H1 (cell line): ENCODE measurements at places on chromosomes 1 and 21.

GRCh38 chr1:110151175-110151669, 928 bp downstream of the SLC6A17 start:
- no peak for DNase-seq
- no peaks in the 10 kb centered on the region for H3K36me3 ChIP-seq
- H3K27ac ChIP-seq = no peak overlapping the region
- H3K27me3 ChIP-seq = peaks cover 88% of the 10 kb centered on the region

GRCh38 chr1:27154991-27155781, at the start of gene SLC9A1:
Gene SLC9A1 (minus strand): TSS chr1:27155125. CDS start chr1:27154334, 791 bp downstream.
- peak within 1 kb of the TSS; percentile 26; the same call in 1 of the 2 replicates for H3K27ac ChIP-seq
- no peaks in the 10 kb centered on the region for H3K36me3 ChIP-seq
- DNase-seq = peak; percentile 73
- H3K4me3 ChIP-seq = peak within 1 kb of the TSS; percentile 52
- H3K27me3 ChIP-seq = no peaks in the 10 kb centered on the region

DNA sequence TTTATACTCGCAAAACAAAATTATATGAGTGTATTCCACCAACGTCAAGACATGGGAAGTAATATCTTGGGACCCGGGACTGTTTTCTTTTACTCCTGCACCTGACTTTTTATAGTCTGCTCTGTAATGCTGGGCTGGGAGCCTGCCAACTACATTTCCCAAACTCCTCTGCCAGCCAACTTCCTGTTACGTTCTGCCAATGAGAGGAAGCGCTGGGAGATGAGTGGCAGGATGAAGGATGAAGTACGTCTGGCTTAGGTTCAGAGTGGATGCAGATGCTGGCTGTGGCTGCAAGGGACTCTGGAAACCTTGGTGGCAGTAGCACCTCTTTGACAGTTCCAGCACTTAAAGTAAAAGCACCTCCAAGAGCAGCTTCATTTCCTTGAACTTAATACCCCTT, 59.6 kb downstream of the USP24 start:
- H3K4me1 ChIP-seq = no peaks in the 10 kb centered on the region
- DNase-seq = no peak
- H3K36me3 ChIP-seq = peaks cover 19% of the 10 kb centered on the region

DNA sequence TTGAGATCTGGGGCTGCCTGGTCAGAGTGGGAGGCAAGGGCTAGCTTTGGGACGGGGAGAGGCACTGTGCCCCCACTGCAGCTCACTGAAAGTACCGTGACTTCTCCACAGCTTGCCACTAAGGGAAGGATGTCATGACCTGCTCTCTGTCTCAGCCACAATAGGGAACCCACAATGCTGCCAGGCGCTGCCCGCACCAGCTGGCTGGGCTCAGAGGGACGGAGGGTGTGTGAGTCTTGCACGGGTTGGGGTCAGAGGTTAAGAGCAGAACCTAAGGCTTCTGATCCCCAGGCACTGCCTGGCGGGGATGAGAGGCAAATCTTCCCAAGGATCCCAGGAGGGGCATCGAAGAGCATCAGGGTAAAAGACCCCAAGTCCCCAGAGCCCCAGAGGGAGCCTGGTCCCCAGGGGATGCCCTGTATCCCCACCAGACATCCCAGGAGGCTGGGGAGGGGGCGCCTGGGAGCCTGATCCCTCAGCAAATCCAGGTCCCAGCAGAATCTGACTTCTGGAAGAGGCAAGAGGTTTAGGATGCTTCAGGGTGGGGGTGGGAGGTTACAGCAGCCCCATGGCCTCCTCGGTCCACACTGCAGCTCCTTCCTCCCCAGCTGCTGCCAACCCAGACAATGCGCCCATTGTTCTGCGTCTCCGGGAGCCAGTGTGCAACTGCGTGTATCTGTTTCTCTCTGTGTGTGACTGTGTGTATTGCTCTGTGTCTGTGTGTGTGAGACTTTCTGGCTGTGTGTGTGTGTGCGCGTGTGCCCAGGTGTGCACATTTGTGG, 2.0 kb upstream of the MARCKSL1 start:
- peaks cover 17% of the 10 kb centered on the region for H3K4me1 ChIP-seq
- no peak overlapping the region for H3K27ac ChIP-seq
- peaks cover 6% of the 10 kb centered on the region; the same call in 1 of the 2 replicates for H3K36me3 ChIP-seq
- H3K4me3 ChIP-seq = no peak overlapping the region

GRCh38 chr1:38083541-38083940, 36.9 kb upstream of the POU3F1 start:
- no peak for DNase-seq
- H3K27ac ChIP-seq = no peak overlapping the region
- no peaks in the 10 kb centered on the region for H3K27me3 ChIP-seq
- H3K36me3 ChIP-seq = no peaks in the 10 kb centered on the region
- peaks cover 25% of the 10 kb centered on the region for H3K4me1 ChIP-seq
- H3K4me3 ChIP-seq = no peak overlapping the region

DNA sequence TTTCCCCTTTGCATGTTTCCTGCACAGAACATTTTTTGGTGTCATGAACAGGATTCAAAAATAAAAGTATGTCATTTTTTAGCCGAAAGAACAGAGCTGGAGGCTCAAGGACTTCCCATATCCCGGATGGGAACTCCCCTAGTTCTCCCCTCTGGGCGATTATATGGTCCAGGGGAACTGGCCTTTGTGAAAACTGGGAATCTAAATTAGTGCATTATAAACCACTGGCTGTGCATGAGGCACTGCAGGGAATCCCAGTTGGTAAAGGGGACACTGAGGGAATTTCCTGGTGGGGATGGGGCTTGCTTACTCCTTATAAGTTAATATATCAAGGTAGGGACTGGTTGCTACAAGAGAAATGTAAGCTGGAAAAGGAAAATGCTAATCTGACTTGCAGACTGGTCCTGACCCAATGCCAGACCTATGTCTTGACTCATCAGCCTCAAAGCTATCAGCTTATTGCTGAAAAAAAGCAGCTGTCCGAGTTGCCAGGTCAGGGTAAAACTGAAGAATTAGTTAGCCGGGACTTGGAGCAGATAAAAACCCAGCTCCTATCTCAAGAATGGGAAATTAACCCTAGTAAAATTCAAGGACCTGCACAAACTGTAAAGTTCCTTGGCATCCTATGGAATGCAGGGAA, 122.6 kb downstream of the FCRL5 start:
- H3K36me3 ChIP-seq = no peaks in the 10 kb centered on the region
- no peaks in the 10 kb centered on the region for H3K4me1 ChIP-seq
- no peak overlapping the region for H3K27ac ChIP-seq

DNA sequence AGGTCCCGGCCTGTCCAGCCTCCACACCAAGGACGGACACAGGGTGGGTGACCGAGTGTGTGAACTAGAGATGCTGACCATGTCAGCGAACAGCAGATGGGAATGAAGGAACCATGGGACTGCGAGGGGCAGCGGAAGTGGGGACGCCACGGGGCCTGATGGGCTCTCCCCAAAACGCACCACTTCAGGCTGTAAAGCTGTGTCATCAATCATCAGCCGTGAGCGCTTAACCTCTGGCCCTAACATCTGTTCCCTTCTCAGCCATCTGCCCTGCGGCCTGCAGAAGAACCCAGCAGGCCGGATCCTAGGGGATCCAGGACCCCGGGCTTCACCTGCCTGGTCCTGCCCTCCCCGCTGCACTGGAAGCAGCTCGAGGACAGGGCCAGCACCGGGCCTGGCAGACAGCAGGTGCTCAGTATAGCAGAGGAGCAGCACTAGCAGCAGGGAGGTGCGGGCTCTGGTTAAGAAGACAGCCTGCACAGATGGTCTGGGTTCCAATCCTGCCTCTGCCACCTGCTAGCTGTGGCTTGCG, 58.7 kb downstream of the DMRTB1 start:
- DNase-seq = no peak
- no peak overlapping the region for H3K4me3 ChIP-seq
- no peaks in the 10 kb centered on the region for H3K4me1 ChIP-seq
- H3K36me3 ChIP-seq = no peaks in the 10 kb centered on the region
- H3K27ac ChIP-seq = no peak overlapping the region

- no peaks in the 10 kb centered on the region for H3K36me3 ChIP-seq
- H3K27ac ChIP-seq = no peak overlapping the region
- no peaks in the 10 kb centered on the region; the same call in 1 of the 2 replicates for H3K27me3 ChIP-seq
- peak; percentile 66 for DNase-seq
- peaks cover 7% of the 10 kb centered on the region for H3K4me1 ChIP-seq
- H3K4me3 ChIP-seq = peak overlapping the region; percentile 50
Observed at GRCh38 chr1:233587958-233588799, 25.7 kb upstream of the KCNK1 start.
